ENCODE measurements at places on chromosomes 1 and 21.

DNA sequence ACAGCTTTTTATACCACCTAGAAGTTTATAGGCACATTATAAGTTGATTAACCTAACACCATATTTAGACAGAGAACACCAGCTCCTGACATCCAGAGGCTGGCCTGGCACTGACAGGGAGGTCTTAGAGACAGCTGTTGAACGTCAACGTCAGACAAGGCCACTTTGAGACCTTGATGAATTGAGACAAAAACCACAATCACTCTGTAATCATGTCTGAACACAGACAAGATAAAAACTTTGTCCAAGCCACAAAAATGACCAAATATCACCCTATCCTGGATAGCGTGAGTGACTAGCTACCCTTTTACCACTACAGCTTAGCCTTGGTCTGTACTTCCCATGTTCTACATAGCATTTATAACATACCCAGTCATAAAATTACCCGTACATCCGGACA is 403.6 kb upstream of the CHRM3 start:
- H3K27ac ChIP-seq, result no peak overlapping the region
- no peaks in the 10 kb centered on the region for H3K27me3 ChIP-seq
- no peaks in the 10 kb centered on the region for H3K4me1 ChIP-seq
- no peak for DNase-seq

DNA sequence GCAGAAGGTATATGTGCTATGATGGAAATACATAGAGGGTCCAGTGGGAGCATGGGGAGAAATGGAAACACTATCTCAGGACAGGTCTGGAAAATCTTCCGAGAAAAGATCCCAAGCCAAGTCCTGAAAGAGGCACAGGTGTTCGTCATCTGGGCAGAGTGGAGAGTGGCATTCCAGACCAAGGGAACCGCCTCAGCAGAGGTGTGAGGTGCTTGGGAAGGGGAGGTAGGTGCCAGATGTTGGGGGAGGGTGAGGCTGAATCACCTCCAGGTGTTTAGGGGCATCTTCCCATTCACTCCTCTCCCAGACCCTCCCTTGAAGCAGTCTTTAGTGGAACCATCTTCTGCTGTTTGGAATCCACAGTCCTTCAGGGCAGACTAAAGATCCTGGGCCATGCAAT is 23.5 kb upstream of the LRRN2 start:
- H3K36me3 ChIP-seq, result no peaks in the 10 kb centered on the region
- no peak for DNase-seq
- peaks cover 14% of the 10 kb centered on the region for H3K4me1 ChIP-seq
- no peak overlapping the region for H3K27ac ChIP-seq
- no peak overlapping the region for H3K4me3 ChIP-seq
- H3K27me3 ChIP-seq, result peaks cover 41% of the 10 kb centered on the region

GRCh38 chr1:184387069-184387475 is 243 bp downstream of the C1orf21 start:
- peaks cover 14% of the 10 kb centered on the region for H3K4me1 ChIP-seq
- no peak overlapping the region for H3K27ac ChIP-seq
- DNase-seq, result no peak
- H3K4me3 ChIP-seq, result peak overlapping the region; percentile 87
- peaks cover 2% of the 10 kb centered on the region for H3K36me3 ChIP-seq

GRCh38 chr21:35819134-35819533 is 241.2 kb downstream of the SETD4 start:
- no peak overlapping the region for H3K27ac ChIP-seq
- no peak for DNase-seq
- H3K4me1 ChIP-seq, result no peaks in the 10 kb centered on the region
- no peaks in the 10 kb centered on the region for H3K36me3 ChIP-seq
- H3K27me3 ChIP-seq, result peaks cover 3% of the 10 kb centered on the region
- no peak overlapping the region for H3K4me3 ChIP-seq

DNA sequence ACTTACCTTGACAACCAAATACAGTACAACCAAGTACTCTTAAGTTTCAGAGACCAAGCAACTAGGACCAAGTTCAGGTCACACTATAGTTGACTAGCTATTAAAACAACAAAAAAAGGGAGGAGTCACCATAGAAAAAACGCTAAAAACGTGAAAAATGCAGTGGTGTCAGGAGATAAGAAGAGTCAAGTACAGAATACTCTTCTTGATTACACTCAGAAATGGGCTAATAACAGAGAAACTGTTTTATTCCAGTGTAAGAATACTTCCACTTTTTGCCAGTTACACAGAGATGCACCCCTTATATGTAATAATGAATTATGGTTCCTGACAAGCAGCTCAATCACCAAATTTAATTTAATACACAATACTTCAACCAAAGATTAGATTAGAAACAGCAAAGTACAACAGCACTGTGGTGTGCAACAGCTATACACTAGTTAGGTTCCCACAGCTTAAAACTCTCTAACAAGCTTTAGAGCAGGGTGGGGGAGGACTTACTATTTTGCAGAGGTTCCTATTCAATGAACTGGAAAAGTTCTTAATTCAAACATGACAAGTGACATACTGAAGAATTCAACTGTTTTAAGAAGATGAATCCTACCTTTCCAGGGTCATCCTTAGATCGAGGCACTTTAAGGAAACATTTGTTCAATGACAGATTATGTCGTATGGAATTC is 70.4 kb downstream of the FOXJ3 start:
- DNase-seq, result no peak
- H3K4me3 ChIP-seq, result no peak overlapping the region
- H3K27ac ChIP-seq, result no peak overlapping the region
- no peaks in the 10 kb centered on the region for H3K27me3 ChIP-seq
- peaks cover 22% of the 10 kb centered on the region for H3K36me3 ChIP-seq
- peaks cover 8% of the 10 kb centered on the region for H3K4me1 ChIP-seq

- H3K4me3 ChIP-seq, result no peak overlapping the region
- DNase-seq, result no peak
- H3K27me3 ChIP-seq, result peaks cover 10% of the 10 kb centered on the region
- no peaks in the 10 kb centered on the region for H3K4me1 ChIP-seq
Observed at GRCh38 chr1:44848456-44849181, 5.6 kb upstream of the PTCH2 start.
